ENCODE measurements at places on chromosomes 1 and 21. TPM values are rescaled to one million over a fixed set of nuclear protein-coding genes. Genes with fewer than 3 reads are reported as not detected.
A peak's percentile ranks its signal among the peaks of the same experiment; 100 is the strongest.

DNA sequence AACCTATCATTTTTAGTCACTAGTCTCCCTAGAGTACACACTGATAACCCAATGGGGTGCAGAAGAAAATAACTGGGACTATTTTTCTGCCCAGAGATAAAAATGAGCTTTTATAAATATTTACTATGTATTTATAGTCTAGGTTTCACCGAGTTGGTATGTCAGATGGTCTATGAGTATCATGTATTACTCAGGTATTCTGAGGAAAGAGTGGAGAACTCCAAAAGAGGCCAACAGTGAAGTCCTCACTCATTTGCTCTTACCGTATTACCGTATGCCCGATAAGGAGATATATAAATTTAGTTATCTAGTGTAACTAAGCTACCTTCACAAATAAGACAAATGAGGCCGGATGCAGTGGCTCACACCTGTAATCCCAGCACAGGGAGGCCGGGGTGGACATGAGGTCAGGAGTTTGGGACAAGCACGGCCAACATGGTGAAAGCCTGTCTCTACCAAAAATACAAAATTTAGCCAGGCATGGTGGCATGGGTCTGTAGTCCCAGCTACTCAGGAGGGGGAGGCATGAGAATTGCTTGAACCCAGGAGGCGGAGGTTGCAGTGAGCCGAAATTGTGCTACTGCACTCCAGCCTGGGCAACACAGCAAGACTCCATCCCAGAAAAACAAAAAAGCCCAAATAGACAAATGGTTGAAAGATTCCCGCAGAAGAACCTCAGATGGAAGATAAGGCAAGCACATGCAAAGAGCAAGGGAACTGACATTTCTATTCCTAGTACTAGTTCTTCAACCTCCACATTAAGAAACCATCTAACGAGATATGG is 15.6 kb downstream of the CSDE1 start:
- H3K27ac ChIP-seq: no peak overlapping the region
- H3K27me3 ChIP-seq: no peaks in the 10 kb centered on the region
- no peak for DNase-seq
- no peaks in the 10 kb centered on the region for H3K4me1 ChIP-seq
- H3K4me3 ChIP-seq: no peak overlapping the region
- peaks cover 56% of the 10 kb centered on the region for H3K36me3 ChIP-seq

DNA sequence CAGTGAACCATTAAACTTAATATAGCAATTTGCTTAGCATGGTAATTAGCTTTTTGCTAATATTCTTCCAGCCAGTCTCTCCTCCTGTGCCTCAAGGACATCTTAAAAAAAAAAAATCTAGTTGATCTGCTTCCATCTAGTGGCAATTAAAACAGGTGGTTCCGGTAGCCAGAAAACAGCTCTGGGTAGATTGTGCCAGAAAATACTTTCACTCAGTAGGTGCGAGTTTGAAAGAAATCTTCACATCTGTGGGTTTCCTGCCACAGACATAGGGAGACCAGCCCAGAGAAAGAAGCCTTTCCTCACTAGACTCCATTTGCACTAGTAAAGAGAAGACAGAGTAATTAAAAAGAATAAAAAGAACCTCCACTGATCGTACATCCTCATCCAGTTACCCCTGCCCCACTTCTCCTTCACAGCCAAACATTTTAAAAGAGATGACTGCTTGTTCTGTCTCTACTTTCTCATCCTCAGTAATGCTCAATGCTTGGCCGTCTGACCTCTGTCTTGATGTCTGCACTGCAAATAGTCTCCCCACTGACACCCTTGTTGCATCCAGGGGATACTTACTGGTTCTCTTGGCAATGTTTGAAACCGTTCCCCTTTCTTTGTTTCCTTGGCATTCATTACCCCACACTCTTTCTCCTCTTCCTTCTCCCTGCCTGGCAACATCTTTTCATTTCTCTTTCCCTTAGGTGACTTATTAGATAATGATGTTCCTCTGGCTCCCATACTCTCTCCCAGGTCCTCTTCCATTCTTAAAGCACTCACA is 16.9 kb downstream of the SELL start:
- no peak overlapping the region for H3K4me3 ChIP-seq
- no peaks in the 10 kb centered on the region for H3K4me1 ChIP-seq
- DNase-seq: no peak
- H3K36me3 ChIP-seq: no peaks in the 10 kb centered on the region
- H3K27me3 ChIP-seq: peaks cover 2% of the 10 kb centered on the region

DNA sequence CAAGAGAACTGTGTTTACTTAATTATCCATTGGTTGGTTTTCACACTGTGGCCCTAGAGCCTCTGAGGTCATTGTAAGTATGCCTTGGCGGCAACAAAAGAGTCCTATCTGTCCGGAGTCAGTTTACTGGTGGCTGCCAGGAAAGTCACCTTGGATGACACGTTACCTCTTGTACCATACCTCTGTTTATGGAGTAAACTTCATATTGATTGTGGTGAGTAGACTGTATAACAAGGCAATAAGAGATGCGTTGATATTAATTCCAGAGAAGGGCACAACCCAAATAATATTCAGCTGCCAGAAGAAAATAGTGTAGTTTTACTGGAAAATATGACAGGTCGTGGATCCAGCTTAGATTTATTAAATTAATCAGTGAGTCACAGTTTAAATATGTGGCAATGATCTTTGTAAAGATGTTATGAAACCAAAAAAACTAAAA is 20.4 kb upstream of the KIF14 start:
- H3K36me3 ChIP-seq: no peaks in the 10 kb centered on the region
- H3K4me1 ChIP-seq: peaks cover 13% of the 10 kb centered on the region
- no peaks in the 10 kb centered on the region for H3K27me3 ChIP-seq
- H3K4me3 ChIP-seq: no peak overlapping the region
- peak; percentile 28 for DNase-seq
- H3K27ac ChIP-seq: peak overlapping the region; percentile 86

Gene GUCA2A
- total RNA-seq: not detected

Gene SPATA1
- total RNA-seq: 1.4 TPM

GRCh38 chr1:95631695-95632094 is 397.7 kb downstream of the RWDD3 start:
- no peaks in the 10 kb centered on the region for H3K4me1 ChIP-seq
- H3K36me3 ChIP-seq: no peaks in the 10 kb centered on the region
- H3K27me3 ChIP-seq: no peaks in the 10 kb centered on the region
- H3K4me3 ChIP-seq: no peak overlapping the region
- H3K27ac ChIP-seq: no peak overlapping the region
- DNase-seq: no peak

DNA sequence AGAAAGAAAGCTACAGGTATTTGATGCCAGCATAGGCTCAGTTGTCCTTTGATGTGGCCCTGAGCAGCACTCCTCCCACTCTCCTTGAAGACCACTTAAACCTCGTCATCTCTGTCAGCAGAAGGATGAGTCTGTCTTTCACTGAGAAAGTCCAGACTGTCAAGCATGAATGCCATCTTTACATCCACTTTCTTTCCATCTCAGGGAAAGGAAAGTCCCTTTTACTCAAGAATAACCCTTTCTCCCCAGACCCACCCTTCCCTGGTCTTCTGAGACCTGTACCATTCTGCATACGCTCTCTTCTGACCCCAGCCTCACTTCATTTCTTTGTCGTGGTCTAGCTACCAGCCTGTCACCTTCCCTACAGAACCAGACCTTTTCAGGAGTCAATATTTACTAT is 4.0 kb upstream of the ELAPOR1 start:
- H3K4me1 ChIP-seq: peaks cover 11% of the 10 kb centered on the region
- H3K4me3 ChIP-seq: no peak overlapping the region
- H3K36me3 ChIP-seq: no peaks in the 10 kb centered on the region
- peaks cover 28% of the 10 kb centered on the region for H3K27me3 ChIP-seq
- no peak overlapping the region for H3K27ac ChIP-seq
- DNase-seq: no peak

GRCh38 chr1:56056438-56057287 is 522.7 kb downstream of the PLPP3 start:
- no peaks in the 10 kb centered on the region for H3K36me3 ChIP-seq
- H3K27ac ChIP-seq: no peak overlapping the region
- H3K4me3 ChIP-seq: no peak overlapping the region
- DNase-seq: peak; percentile 80
- H3K27me3 ChIP-seq: no peaks in the 10 kb centered on the region
- no peaks in the 10 kb centered on the region for H3K4me1 ChIP-seq

GRCh38 chr21:32328595-32328994 is 29.9 kb downstream of the MRAP start:
- DNase-seq: peak; percentile 76
- H3K27ac ChIP-seq: peak overlapping the region; percentile 32
- no peak overlapping the region for H3K4me3 ChIP-seq
- peaks cover 40% of the 10 kb centered on the region for H3K36me3 ChIP-seq

DNA sequence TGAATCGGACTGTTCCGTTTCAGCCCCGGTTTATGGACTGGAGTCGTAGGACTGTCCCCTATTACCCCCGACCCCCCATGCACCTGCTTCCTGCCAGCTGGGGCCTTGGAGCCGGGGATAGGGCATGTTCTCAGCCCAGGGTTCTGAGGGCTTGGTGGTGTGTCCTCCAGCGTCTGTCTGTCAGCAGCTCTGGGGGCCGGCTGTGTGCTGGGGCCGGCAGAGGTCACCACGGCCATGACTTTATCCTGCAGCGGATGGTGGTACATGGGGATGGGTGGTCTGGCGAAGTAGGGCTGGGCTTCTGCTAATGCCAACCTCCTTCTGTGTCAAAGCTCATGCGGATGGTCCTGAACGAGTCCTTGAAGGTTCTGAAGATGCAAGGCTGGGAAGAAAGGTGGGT is 5.5 kb downstream of the RRP1 start:
- H3K4me3 ChIP-seq: no peak overlapping the region
- no peak overlapping the region for H3K27ac ChIP-seq
- peaks cover 47% of the 10 kb centered on the region for H3K36me3 ChIP-seq
- DNase-seq: no peak
- H3K4me1 ChIP-seq: peaks cover 12% of the 10 kb centered on the region

- no peaks in the 10 kb centered on the region for H3K36me3 ChIP-seq
- H3K4me1 ChIP-seq: no peaks in the 10 kb centered on the region
- DNase-seq: no peak
- H3K27me3 ChIP-seq: no peaks in the 10 kb centered on the region
Observed at GRCh38 chr1:118902711-118903191, 85.4 kb downstream of the TBX15 start.

Gene UROD
- 98.8 TPM for total RNA-seq

DNA sequence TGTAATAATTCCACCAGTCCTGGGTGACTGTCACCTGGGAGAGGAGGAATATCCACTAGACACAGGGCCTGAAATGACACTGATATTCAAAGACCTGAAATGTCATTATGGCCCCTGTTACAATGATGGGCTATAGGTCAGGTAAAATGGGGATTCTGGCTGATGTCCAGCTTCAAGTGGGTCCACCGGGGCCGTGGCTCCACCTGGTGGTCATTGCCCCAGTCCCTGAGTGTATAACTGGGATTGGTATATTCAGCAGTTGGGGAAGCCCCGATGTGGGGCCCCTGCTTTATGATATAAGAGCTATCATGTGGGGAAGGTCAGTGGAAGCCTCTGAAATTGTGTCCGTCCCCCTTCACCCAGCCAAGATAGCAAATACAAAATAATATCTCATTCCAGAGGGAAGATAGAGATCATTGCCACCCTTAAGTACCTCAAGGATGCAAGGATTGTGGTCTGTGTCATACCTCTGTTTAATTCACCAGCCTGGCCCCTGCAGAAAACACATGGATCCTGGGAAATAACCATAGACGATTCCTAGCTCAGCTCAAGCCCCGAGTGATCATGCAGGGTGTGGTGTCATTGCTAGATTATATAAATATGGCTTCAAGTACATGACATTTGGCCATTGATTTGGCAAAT is 19.4 kb downstream of the PLEKHO1 start:
- no peak overlapping the region for H3K27ac ChIP-seq
- H3K27me3 ChIP-seq: no peaks in the 10 kb centered on the region
- H3K4me1 ChIP-seq: peaks cover 7% of the 10 kb centered on the region
- H3K36me3 ChIP-seq: no peaks in the 10 kb centered on the region
- DNase-seq: no peak

DNA sequence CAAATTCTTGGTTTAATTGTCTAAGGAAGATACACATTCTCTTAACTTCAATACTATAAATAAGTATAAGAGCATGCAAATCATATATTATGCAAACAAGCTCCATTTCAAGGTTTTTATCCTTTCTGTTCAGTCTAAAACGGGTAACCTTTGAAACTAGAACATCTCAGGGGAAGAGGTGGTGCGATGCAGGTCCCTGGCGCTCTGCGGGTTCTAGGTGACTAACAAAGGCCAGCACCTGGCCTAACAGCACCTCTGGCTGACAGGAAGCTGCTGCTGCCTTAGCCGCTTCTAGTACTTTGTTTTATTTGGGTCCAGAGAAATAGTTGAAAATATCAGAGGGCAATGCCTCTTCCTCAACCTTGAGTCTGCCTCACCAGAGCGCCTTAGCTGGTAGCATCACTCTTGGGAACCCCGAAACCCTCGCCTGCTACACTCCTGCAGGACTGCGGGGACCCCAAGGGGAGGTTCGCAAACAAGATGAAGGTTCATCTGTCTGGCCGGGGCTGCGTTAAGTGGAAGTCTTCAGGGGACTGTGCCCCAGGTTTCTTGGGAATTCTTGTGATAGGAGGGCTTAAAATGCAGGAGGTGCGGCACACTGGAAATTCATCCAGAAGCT is 45.5 kb downstream of the PRDM15 start:
- no peaks in the 10 kb centered on the region for H3K27me3 ChIP-seq
- H3K36me3 ChIP-seq: peaks cover 4% of the 10 kb centered on the region
- H3K4me1 ChIP-seq: no peaks in the 10 kb centered on the region
- H3K4me3 ChIP-seq: no peak overlapping the region
- no peak for DNase-seq

Data from astrocyte (in vitro differentiated cells and primary cell).